ENCODE measurements at places on chromosomes 12 and 14.
A peak's percentile ranks its signal among the peaks of the same experiment; 100 is the strongest.

DNA sequence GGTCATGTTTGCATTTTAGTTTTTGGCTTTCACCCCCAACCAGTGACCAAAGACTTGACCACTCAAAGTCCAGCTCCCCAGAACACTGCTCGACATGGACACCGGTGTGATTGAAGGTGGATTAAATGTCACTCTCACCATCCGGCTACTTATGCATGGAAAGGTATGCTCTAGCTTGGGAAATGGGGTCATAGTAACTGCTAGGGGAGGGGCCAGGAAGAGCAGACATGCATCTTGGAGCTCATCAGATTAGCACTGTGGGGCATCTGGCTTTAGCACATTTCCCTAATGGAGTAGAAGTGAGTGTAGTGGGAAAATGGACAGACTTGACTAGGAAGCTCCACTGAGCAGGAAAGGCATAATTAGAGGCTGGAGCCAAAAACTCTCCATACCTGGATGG, 2.8 kb downstream of the PCBP2 start:
- peaks cover 33% of the 10 kb centered on the region for H3K4me1 ChIP-seq
- no peaks in the 10 kb centered on the region for H3K27me3 ChIP-seq
- peaks cover 3% of the 10 kb centered on the region for H3K36me3 ChIP-seq
- H3K27ac ChIP-seq: peak overlapping the region; percentile 97

DNA sequence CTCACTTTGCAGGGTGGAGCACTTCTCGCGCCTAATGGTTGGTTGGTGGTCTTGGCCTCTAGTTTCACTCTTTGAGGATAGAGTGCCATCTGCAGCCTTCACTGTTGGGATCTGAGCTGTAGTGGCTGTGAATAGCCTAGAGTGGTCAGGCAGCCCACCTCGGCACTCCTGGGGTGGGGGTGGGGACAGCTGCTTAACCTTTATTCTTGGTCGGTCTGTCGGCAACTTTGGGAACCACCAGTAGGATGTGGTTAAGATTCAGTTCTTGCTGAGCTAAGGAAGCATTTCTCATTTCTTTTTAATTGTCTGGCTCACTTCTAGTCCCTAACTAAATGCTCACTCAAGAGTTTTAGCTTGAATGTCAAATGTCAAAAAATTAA, 21.1 kb downstream of the TMBIM6 start:
- no peaks in the 10 kb centered on the region for H3K27me3 ChIP-seq
- H3K27ac ChIP-seq: no peak overlapping the region
- no peak overlapping the region for H3K4me3 ChIP-seq

GRCh38 chr12:94222351-94223084, 74.1 kb downstream of the PLXNC1 start:
- H3K4me1 ChIP-seq: no peaks in the 10 kb centered on the region
- H3K27ac ChIP-seq: no peak overlapping the region
- H3K36me3 ChIP-seq: no peaks in the 10 kb centered on the region
- no peak for DNase-seq
- H3K27me3 ChIP-seq: no peaks in the 10 kb centered on the region

- no peak overlapping the region for H3K4me3 ChIP-seq
- H3K4me1 ChIP-seq: no peaks in the 10 kb centered on the region
- H3K27ac ChIP-seq: no peak overlapping the region
Observed at GRCh38 chr12:20555771-20556170, 139.4 kb upstream of the SLCO1C1 start.

DNA sequence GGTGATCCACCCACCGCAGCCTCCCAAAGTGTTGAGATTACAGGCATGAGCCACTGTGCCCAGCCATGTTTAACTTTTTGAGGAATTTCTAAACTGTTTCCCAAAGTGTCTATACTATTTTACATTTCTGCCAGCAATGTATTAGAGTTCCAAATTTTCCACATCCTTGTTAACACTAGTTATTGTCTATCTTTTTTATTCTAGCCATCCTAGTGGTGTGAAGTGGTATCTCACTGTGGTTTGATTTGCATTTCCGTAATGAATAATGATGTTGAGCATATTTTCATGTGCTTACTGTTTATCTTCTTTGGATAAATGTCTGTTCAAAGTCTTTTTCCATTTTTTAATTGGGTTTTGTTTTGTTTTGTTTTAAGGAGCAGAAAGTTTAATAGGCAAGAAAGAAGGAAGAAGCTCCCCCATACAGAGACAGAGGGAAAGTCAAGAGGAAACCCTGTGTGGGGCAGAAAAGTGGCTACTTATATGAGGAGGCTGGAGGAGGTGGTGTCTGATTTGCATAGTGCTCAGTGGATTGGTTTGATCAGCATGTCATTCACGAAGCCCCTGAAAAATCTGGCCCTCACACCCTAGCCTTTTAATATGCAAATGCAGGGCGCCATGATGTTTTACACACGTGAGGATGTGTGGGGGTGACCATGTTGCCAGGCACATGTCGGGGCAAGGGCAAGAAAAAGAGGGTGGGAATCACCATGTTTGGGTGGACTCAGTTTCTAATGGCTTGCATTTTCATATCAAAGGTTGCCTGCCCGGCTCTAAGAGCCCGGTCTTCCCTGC, 14.9 kb downstream of the TXNRD1 start:
- H3K27me3 ChIP-seq: no peaks in the 10 kb centered on the region
- H3K36me3 ChIP-seq: no peaks in the 10 kb centered on the region
- H3K27ac ChIP-seq: no peak overlapping the region
- no peak overlapping the region for H3K4me3 ChIP-seq

Measured in gastrocnemius medialis (tissue), 4 donors.